ENCODE measurements at places on chromosomes 2 and 18.

DNA sequence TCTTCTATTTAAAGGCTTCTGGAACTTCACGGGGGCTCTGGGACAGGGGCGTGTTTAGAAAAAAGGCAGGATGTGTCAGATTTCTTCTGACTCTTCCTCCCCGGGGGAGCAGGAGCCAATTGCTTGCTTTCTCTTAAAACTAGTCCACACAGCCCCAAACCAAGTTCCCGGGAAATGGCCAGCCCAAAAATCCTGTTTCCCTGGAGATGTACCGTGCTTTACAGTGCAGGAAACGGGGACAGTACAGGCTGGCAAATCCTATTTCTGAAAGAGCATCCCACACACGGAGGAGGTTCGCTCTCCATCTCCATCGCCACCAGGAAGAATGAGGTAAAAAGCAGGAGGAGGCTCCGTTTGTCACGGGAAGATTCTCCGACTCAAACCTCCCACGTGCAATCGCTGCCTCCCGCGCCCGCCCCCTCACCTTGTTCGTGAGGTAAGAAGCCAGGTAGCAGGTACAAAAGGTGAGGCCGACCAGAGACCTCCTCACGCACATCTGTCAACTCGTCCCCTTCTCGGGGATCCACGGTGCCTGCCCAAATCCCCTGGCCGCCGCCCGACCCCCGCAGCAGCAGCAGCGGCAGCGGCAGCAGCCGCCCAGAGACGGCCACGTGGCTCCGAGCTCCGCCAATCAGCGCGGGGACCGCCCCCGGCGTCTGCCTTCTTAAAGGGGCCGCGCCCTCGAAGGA, 15.6 kb upstream of the RIOK3 start:
- peak; percentile 33 for DNase-seq

DNA sequence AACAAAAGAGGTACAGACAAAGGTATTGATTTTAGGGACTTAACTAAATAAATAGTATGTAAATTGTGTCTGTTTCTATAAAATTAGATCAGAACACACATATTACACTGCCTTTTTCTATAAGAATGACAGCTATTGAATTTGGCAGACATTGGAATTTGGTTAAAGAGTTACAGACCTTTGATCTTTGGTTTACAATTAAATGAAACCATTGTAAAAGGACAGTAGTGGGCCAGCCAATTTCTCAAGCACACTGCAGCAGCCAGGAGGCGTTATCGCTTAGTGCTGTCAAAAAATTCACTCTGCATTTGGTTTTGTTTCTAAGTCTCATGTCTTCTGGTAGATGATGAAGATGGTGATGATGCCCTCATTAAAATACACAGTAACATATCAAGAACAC, 175.9 kb downstream of the NR4A2 start:
- no peak for DNase-seq

- DNase-seq = no peak
Observed at GRCh38 chr2:40409734-40410133, 42.2 kb downstream of the SLC8A1 start.

DNA sequence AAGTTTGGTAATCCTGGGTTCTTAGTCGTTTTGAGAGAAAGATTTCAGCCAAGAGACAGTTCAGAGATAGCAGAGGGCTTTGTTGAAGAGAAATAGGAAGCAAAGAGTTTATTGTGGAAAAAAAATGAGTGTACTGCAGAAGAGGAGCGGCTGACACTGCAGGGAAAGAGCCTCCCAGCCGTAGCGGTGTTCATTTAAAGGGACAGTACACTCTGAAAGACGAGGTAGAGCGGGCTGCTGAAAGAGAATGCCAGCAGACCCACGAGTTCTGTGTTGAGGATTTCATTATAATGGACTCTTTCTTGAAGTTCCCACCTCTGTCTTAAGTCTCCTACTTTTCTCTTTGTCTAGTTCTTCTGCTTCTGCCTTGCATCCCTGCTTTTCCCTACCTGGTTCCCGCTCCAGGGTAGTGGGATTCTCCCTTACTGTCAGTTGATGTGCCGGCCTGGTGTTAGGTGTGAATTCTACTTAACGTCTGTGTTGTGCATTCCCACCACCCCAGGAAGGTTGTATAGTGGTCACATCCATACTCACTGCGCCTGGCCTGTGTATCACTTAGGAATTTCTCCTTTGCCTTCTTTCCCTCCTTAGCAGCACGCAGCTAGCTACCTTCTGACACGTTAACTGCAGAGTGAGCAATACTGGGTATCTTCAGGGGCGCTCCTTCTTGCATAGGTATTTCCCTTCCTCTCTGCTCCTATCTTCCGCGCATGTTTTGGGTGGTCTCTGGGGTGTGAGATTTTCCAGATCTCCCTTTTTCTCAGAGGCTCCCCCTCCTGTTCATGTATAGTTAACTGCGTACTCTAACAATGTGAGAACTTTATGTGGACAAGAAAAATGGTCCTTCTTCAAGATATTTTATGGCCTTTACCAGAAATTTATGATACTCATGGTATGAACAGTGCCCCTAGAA, 164.5 kb downstream of the PTH2R start:
- DNase-seq = no peak

DNA sequence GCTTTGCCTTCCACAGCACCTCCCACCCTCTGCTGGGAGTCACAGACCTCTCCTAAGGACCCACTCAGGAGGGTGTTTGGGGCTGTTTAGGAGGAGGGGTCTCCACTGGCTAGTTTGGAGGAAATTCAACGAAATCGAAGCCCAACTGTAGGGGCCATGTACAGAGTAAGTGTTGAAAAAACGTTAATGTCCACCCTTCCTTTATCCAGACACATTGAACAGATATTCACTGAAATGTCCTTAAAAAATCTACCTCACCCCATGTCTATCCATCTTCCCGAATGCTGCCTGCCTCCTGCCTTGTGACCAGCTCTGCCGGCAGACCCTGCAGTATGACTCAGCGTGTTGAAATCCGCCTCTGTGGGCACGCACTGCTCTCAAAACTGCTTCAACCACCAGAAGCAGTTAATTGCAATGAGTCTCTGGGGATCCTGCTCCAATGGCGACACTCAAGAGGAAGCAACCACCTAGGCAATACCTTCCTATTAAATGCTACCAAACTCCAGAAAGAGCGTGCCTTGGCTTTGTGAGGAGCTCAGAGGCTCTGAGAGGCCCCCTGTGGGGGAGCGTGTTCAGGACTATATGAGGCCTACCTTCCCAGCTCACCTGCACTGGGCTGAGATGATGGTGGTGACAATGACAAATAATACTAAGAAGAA, 61.4 kb upstream of the RTN4 start:
- peak; percentile 92 for DNase-seq

DNA sequence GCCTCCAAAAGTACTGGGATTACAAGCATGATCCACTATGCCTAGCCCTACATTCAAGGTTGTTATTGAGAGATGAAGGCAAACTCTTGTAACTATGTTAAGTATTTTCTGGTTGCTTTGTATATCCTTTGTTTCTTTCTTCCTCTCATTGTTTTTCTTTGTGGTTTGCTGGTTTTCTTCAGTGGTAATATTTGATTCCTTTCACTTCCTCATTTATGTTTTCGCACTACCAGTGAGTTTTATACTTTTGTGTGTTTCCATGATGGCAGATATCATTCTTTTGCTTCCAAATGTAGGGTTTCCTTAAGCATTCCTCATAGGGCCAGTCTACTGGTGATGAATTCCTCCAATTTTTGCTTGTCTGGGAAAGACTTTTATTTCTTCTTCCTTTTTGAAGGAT, 90.2 kb downstream of the NCK2 start:
- DNase-seq = no peak

GRCh38 chr18:2657788-2658458, 2.4 kb downstream of the SMCHD1 start:
- DNase-seq = no peak

- DNase-seq = peak; percentile 50
Observed at GRCh38 chr18:3610813-3611212, 160.8 kb downstream of the TGIF1 start.

DNA sequence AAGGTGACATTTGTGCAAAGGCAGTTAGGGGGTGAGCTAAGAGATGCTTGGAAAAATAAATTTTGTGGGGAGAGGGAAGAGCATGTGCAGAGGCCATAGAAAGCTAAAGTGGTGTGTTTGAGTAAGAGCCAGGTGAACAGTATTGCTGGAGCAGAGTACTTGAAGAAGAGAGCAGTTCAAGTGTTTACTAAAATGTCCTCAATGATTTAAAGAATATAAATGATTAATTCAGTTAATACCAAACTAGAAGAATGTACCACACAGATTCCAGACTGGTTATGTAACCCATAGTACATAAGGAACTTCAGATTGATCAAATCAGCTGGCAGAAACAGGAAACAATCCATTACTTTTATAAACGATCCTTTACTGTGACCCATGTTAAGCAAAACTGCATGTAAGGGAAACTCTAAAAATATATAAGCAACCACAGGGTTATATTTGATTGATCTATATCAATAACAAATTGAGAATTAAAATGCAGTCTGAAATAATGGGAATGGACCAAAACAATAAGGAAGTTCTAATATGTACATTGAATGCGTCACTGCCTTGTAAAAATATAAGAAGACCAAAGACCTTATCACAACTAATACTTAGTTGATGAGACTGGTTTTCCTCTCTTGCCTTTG, 76.9 kb downstream of the LDAH start:
- DNase-seq = no peak

DNA sequence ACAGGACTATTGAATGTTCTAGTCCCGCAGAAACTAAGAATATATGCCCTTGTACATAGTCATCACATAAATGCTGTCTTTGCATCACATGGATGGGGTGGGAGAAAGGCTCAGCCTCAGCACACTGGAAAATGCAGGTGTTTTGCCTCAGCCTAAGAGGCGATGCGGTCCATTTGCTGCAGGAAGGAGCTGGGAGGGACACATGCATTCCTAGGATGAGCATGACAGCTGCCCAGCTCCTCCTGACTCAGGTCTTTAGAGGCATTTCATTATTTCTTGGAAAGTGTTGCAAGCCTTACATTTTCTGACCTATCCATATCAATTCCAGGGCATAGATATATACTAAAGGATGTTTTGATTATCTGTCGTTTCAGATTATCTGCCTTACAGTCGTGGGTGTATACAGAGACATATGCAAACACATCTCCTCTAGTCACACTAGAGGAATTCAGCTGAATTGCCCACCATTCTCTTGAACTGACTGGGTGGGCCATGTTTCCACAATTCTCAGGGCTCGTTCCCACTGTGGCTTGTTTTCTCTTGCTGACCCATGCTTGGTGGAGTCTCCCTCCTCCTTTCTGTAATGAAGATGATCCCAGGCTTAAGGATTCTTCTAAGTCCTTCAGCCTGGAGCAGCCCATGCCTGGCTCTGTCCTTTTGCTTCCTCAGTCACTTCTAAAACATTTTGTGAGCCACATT, 156.9 kb downstream of the SETBP1 start:
- no peak for DNase-seq

GRCh38 chr2:1318366-1319009, 94.8 kb upstream of the TPO start:
- DNase-seq = no peak

DNA sequence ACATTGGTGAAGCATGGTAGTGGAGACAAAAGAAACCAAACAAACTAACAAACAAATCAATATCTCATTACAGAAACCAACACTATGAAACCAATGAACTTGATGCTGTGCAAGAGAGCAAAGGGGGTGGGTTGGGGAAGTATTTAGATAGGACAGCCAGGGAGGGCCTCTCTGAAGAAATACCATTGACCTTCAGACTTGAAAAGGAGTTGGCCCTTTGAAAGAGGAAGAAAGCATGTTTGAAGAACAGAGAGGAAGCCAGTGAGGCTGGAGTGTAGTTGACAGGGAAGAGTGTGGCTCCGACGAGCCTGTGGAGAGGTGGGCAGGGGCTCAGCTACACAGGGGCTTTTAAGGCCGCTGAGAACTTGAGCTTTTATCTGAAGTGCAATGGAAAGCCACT, 151.0 kb upstream of the GATA6 start:
- no peak for DNase-seq

DNA sequence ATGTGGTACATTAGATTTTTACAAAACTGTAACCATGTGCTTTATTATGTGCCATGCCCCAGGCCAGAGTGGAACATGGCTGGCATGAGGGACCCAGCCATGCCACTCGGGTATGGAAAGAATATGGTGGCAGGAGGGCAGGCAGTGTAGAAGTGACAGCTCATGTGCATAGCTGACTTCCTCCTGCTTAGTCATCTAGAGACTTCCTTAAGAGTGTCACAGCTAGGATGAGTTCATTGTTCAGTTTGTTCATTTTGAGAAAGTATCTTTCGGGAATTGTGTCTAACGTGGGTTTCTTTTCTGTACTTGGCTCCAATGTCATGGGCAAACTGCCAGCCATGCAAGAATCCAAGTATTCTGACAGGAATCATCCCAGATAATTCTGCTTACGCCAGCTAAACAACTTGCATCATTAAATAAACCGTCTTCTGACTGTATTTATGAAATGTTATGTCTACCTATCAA, 94.3 kb upstream of the ITGB6 start:
- DNase-seq = no peak

DNA sequence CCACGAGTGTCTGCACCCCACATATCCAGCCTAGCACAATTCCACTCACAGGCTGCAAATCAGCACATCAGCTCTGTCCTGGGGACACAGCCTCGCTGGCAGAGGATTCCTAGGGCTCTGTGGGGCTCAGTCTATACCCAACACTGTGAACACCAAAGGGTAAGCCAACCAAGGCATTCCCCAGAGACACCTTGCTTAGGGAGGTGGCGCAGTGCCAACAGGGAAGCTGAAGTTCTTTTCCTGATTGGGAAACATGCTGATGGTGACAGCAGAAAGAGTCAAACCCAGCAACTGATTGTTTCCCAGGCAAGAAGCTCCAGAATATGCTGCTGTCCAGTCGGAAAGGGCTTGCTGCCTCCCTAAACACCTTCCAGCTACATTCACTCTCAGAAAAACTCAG, 55.8 kb downstream of the TTC32 start:
- DNase-seq = no peak

DNA sequence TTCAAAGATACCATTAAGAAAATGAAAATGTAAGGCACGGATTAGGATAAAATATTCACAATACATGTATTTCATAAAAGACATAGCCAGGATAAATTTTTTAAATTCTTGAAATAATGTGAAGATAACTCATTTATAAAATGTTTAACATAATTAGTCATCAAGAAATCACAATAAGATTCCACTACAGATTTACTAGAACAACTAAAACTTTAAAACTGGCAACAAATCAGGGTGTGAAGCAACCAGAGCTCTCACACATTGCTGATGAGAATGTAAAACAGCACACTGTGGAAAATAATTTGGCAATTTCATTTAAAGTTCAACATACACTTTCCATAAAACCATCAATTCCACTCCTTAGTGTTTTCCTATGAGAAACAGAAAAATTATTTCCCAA, 89.6 kb upstream of the UBE2E3 start:
- DNase-seq = no peak

All from ascending aorta (tissue), 2 donors.